ENCODE measurements at places on chromosomes 4 and X.
A peak's percentile ranks its signal among the peaks of the same experiment; 100 is the strongest.

GRCh38 chrX:4450177-4450576, 736.7 kb upstream of the PRKX start:
- no peak for DNase-seq

- DNase-seq, result no peak
These were observed 465 bp downstream of the HAUS7 start for GRCh38 chrX:153469811-153470410.

GRCh38 chr4:621296-622070, 3.9 kb upstream of the PDE6B start:
- no peak for DNase-seq

DNA sequence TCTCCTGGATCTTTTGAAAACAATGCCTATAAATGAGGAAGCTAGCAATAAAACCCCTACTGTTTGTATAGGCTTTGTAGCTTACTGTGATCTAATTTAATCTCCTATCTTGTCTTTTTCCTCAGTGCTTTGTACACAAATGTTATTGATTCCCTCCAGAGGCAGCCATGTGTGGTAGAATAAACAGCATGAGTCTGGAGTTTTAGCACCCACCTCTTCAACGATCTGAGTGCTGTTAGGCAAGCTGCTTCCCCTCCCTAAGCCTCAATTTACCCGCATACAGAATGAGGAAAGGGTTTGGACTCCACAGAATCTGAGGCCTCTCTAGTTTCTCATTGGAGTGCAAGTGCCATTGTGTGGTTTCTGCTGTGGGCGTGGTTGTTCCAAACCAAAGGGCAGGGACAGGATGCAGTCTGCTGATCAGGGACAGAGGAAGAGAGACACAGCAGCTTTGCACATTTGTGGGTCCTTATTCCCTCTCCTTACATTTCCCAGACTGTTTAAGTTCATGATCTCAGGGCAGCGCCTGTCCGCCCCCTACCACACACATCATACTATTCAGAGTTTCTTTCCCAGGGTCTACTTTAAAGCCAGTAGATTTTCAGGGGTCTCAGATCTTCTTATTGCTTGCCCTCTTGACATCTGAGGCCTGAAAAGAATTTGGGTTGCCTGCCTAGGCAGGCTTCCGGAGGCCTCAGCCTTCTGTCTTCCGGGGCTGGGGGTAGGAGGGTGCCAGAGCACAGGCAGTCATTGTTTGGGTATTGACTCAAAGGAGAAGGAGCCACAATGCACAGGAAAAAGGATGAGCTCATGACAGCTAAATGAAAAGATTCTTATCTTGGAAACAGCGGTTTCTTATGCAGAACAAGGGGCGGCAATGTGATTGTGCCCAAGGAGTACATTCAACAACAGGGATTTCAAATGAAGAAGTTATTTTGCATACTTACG, 114.9 kb upstream of the TEX13D start:
- DNase-seq, result peak; percentile 82

GRCh38 chrX:19924285-19924684, 36.9 kb upstream of the SH3KBP1 start:
- peak; percentile 16 for DNase-seq

DNA sequence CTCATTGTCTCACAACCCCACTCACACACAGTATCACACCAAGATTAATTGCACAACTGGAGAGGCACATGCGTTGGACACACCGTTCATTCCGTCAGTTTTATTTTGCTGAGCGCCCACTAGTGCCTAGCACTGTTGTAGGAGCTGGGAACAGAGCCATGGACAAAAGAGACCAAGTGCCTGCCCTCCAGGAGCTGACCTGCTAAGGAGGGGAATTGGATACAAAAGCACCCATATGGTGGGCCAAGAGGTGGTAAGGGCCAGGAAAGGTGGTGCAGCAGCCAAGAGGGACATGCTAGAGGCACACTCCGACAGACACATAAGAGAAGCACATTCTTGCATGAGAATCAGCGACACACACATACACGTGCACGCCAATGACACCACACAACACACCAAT, 705 bp upstream of the CRMP1 start:
- no peak for DNase-seq

DNA sequence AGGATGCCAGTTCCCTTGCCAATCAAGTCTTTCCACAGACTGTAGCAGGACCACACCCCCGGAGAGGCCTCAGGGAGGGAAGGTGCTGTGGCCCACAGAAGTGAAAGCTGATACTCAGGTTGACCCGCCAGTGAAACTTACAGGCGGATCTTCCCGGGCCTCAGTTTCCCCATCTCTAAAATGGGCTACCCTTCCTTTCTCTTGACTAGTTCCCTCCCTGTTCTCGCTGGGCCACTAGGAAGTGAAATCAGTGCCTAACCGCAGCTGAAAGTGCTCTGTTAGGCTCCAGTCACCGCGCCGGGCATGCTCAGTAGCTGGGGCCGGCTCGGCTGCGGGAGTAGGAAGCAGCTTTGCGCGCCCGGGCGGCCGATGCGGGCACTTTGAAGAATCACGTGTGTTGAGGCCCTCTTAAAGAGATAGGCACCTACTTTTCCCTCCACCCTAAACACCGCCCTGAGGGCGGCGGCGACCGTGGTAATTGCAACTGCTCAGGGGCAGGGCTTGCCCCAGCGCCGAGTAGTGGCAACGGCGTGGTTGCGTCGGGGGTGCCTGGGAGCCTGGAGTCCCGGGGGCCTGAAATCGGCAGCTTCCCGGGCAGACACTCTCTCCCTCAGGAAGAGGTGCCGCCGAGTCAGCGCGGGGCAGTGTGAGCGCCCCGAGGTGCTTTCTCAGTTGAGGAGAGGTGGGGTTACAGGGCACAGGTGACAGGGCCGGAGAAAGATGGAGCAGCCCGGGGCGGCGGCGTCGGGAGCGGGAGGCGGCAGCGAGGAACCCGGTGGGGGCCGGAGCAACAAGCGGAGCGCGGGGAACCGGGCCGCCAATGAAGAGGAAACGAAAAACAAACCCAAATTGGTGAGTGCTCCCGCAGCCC, at the start of gene DIAPH2:
Gene DIAPH2, plus strand, starts transcription at position 504 of the 871 bp plus-strand sequence.
- peak; percentile 78 for DNase-seq

GRCh38 chr4:38563707-38564495, 100.1 kb upstream of the KLF3 start:
- no peak for DNase-seq

DNA sequence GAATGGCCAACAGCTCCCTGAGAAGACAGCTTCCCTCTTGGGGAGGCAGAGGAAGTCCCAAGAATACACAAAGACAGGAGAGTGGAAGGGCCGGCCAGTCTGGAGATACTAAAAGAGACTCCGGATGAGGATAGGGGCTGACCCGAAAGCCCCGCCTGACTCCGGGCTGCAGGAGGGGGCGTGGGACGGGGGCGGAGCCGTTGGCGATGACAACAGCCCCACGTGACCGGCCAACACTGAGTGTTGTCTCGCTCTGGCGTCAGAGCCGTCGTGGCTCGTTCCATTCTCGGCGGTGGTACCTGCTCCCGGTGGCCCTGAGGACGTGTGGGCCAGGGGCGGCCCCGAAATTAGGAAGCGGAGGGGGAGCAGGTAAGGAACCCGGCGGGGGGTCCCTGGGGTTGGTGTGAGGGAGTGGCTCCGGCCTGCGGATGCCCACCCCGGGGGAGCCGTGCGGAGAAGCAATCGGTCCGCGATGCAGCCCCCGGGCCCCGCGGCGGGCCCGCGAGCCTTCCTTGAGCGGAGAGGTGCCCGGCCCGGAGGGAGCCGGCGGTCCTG, at the start of gene BEX4:
Gene BEX4, plus strand, starts transcription at position 239 of the 555 bp plus-strand sequence. CDS start 1,046 bp downstream, outside the sequence.
- peak; percentile 79 for DNase-seq

GRCh38 chr4:159979953-159980352, 877.1 kb downstream of the RAPGEF2 start:
- DNase-seq, result no peak

GRCh38 chrX:154068560-154068959, 29.0 kb downstream of the MECP2 start:
- no peak for DNase-seq

DNA sequence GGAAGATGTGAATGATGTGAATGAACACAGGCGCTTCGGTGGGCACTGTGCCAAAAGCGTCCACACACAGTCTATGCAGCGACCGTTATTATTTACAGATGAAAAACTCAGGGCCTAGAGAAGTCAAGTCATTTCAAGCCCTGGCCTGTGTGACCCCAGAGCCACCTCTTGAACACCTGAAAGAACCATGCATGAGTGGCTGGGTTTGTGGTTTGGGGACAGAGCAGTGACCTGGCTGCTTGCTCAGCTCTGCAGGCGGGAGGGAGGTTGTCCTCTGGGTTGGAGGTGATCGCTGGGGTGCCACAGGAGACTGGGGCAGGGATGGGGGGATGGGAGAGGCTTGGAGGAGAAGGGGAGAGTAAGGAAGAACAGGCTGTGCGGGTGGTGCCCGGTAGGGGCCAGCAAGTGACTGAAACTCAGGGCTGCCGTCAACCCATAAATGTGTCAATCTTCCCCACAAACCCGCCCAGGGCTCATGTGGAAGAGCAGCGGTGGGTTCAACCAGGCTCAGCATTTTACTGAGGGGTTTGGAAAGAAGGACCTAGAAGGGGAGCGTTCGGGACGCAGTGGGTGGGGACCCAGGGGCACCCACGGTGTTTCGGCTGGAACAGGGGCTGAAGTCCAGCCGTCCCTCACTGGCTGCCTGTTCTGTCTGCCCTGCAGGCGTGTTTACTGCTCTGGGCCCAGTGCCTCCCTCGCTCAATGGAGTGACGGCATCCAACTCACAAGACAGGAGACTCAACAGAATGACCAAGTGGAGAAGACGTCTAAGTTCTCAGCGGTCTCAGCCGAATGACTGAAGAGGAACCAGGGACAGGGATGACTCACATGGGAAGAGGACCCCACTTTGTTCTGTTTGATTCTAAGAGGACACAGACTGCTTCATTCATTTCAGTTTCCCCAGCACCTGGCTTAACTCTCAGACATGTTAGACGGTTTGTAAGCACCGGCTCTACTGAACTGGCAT, 167.8 kb downstream of the AFAP1 start:
- no peak for DNase-seq

GRCh38 chrX:42837747-42838146, 59.8 kb upstream of the PPP1R2C start:
- no peak for DNase-seq

GRCh38 chrX:71162981-71163380, 18.3 kb downstream of the NLGN3 start:
- DNase-seq, result no peak

DNA sequence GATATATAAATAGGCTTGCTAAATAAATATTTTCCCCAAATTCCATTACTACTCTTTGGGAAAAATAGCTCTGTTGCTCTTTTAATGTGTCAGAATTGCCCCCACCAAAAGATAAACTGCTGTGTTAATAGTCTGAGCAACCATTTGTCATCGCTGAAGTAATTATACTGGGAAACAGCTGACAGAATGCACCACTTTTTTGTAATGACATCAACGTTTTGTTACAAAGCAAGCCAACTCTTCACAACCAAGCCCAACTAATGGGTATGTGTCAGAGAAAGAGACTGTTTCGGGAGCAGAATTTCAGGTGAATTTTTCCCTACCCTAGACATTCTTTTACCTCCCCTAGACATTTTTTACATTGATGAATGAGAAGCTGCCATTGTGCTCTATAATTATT, 405.0 kb upstream of the MAGEB18 start:
- DNase-seq, result no peak

All from fibroblast of skin of right biceps (primary cell).